CD4-positive, alpha-beta memory T cell (primary cell): ENCODE measurements at places on chromosomes 5 and 9.

DNA sequence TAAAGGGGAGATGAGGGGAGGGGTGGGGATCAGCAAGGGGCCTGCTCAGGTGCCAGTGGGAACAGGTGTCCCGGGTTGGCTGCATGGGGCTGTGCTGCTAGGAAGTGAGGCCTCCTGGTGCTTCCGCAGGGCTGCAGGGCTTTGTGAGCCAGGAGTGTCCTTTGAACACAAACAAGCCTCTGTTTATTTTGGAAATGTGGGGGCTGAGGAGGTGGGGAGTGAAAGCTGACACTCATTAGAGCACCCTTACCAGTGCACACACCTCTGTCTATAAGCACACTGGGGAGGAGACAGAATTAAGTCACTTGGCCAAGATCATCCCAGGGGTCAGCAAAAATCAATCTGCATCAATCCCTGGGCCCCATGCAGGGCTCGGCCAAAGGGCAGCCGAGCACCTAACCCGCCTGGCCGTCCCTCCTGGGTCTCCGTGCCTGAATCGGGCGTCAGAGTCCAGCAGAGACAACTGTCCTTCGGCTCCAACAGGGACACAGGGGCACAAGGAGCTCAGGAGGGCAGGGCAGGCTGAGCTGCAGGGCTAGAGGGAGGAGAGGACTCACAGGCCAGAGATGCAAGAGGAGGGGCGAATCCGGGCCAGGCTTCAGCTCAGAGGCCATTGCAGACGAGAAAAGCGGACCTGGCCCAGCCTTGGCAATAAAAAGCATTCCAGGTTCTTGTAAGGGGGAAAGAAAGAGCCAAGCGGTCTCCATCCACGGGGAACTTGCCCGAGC, 99.8 kb downstream of the VAV2 start:
- DNase-seq, result no peak

GRCh38 chr9:96006961-96007360, 131.5 kb downstream of the ERCC6L2 start:
- DNase-seq, result no peak

DNA sequence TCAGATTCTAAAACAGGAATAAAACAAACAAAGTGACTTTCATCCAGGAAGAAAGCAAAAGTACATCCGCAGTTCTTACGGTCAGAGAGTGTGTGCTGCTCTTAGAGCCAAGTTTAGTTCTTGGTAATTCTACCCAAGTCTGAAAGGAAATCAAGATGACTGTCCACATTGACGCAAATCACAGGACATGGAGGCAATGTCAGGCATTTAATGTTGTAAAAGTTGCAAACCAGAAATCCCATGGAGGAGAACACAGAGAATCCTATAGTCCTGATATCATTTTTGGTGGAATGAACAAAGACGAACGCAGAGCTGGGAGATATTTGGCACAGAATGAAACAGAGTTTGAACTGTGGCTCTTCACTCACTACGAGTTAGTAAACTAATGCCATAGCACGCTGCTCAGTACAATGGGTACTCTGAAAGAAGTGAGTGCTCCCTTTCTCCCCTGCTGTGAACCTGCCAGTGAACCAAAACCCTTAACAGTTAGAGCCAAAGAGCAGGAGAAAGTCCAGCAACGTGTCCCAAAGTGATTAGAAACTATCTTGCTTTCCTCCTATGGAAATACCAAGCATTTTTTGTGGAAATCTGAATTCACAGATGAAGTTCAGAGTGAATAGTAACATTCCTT, 74.3 kb downstream of the MUSK start:
- DNase-seq, result no peak

GRCh38 chr5:53313145-53313544, 167.3 kb upstream of the FST start:
- DNase-seq, result no peak

GRCh38 chr5:125004009-125004408, 257.6 kb upstream of the ZNF608 start:
- no peak for DNase-seq

GRCh38 chr5:131637694-131638093, 2.7 kb upstream of the RAPGEF6 start:
- no peak for DNase-seq

- no peak for DNase-seq
These were observed 58.5 kb downstream of the AP3B1 start for GRCh38 chr5:78236046-78236445.

- DNase-seq, result no peak
These were observed 19.9 kb downstream of the PRRX2 start for GRCh38 chr9:129685220-129685932.

DNA sequence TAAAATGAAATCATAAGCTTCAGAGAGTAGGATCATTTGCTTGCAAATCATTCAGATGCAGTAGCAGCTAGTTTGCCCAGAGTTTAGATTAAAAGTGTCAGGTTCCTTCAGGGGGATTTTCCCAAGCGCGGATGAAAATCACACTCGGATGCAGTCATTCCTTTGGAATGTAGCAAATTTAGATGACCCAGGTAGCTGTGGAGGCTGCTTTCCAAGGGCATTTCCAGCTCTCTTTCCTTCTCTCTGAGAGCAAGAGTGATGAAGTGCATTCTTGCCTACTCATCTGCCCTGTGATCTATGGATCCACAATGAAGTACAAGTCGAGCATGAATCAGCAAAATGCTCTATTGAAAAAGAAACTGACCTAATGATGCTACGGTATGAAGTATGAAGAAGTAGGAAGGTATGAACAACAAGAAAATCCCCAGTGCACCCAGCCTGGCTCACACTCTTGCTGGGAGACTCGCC, 200.2 kb downstream of the PLK2 start:
- no peak for DNase-seq

GRCh38 chr9:121749614-121750013, 98.2 kb downstream of the DAB2IP start:
- no peak for DNase-seq

GRCh38 chr5:37375091-37375490, 4.0 kb upstream of the WDR70 start:
- no peak for DNase-seq

- no peak for DNase-seq
These were observed 20.7 kb upstream of the TMOD1 start for GRCh38 chr9:97480749-97481148.

GRCh38 chr9:90002397-90003271, 397.8 kb downstream of the GADD45G start:
- DNase-seq, result no peak

GRCh38 chr5:471750-472058, 28.7 kb downstream of the EXOC3 start:
- no peak for DNase-seq

- DNase-seq, result no peak
These were observed 486.7 kb downstream of the RAB3C start for GRCh38 chr5:59069438-59070079.

GRCh38 chr5:163478126-163478981, 17.9 kb downstream of the HMMR start:
- no peak for DNase-seq

DNA sequence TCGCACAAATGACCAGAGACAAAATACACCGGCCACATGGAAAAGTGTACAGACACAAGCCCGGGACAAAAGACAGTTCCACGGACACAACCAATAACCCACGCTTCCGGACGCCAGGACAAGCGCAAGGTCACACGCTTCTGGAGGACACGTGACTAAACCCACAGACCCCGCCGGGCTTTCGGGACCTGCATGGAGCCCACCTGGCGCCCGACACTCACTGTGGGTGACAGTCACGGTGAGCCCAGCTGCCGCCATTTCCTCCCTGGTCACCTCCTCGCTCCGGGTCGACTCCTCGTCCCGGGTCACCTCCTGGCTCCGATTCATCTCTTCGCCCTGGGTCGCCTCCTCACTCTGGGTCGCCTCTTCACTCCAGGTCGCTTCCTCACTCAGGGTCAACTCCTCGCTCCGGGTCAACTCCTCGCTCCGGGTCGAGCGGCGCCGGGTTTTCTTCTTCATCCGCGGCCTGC, 470 bp downstream of the BAG1 start:
- peak; percentile 20 for DNase-seq

- no peak for DNase-seq
These were observed 1.5 kb downstream of the MEIKIN start for GRCh38 chr5:131943916-131944315.

GRCh38 chr5:31051316-31051715, 142.2 kb upstream of the CDH6 start:
- no peak for DNase-seq

DNA sequence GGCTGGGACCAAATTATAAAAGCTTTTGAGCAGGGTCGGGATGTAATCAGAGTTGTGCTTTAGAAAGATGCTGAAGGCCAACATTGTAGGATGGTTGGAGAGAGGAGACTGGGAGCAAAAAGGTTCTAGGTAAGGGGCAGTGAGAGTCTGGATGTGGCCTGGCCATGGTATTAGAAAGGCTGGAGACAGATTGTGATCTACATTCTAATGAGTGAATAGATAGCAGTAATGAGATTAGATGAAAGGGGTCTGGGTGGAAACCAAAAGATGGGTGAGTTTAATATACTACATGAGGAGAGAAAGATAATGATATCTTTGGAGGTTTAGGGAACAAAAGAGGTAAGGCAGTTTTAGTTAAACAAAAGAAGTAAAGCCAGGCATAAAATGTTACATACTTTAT, 88.8 kb upstream of the SH3GL2 start:
- no peak for DNase-seq

- no peak for DNase-seq
These were observed 443.9 kb downstream of the TLE1 start for GRCh38 chr9:81245254-81245956.

DNA sequence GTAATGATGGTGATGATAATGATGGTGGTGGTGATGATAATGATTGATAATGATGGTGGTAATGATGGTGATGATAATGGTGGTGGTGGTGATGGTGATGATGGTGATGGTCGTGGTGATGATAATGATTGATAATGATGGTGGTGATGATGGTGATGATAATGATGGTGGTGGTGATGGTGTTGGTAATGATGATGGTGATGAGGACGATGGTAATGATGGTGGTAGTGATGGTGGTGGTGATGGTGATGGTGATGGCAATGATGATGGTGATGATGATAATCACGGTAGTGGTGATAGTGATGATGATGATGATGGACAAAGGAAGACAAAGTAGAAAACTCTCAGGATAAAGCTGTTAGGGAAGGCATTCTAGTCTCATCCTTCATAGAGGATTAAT, 310.5 kb downstream of the MSX2 start:
- DNase-seq, result no peak
